Glomerular endothelial cell (primary cell): ENCODE measurements at places on chromosomes 12 and 14. TPM values are rescaled to one million over a fixed set of nuclear protein-coding genes. Genes with fewer than 3 reads are reported as not detected.

Gene OLR1
- total RNA-seq: 0.64 TPM in 1 of 2 replicates, not detected in the other

Gene BATF
- total RNA-seq: not detected in 2 replicates

Gene BBOF1
- 0.92 and 2.2 TPM in 2 replicates for total RNA-seq

Gene CAPRIN2
- total RNA-seq: 20.6 and 22.9 TPM in 2 replicates

Gene MIP
- total RNA-seq: 0.15 TPM in 1 of 2 replicates, not detected in the other

Gene CLEC4C
- not detected in 2 replicates for total RNA-seq

Gene SLC6A13
- not detected in 2 replicates for total RNA-seq

Gene GLI1
- total RNA-seq: 0.12 and 0.19 TPM in 2 replicates

Gene C12orf50
- total RNA-seq: 0.12 TPM in 1 of 2 replicates, not detected in the other

Gene FAM161B
- 4.3 and 4.8 TPM in 2 replicates for total RNA-seq

Gene PRH2
- total RNA-seq: not detected in 2 replicates

Gene BEGAIN
- 0.05 TPM in 1 of 2 replicates, not detected in the other for total RNA-seq

Gene MMP19
- 0.99 and 5.6 TPM in 2 replicates for total RNA-seq

Gene PTCSC3
- not detected in 2 replicates for total RNA-seq

Gene SDSL
- 4.3 and 7.8 TPM in 2 replicates for total RNA-seq

Gene ANKS1B
- total RNA-seq: not detected in 2 replicates

Gene SLC39A5
- not detected in 2 replicates for total RNA-seq

Gene SIX4
- 4.8 and 6.4 TPM in 2 replicates for total RNA-seq

Gene IFI27
- total RNA-seq: 142 and 820 TPM in 2 replicates

Gene LAG3
- total RNA-seq: not detected in 2 replicates

Gene EVL
- total RNA-seq: 37.3 and 45.7 TPM in 2 replicates

Gene ACOT4
- 0.29 and 1.4 TPM in 2 replicates for total RNA-seq

Gene PAPOLA
- 89.2 and 127 TPM in 2 replicates for total RNA-seq

Gene DCN
- 5.6 and 16.2 TPM in 2 replicates for total RNA-seq

Gene RNASE7
- not detected in 2 replicates for total RNA-seq

Gene KCNC2
- total RNA-seq: not detected in 2 replicates

Gene TDRD9
- total RNA-seq: 0.10 and 5.0 TPM in 2 replicates

Gene PAWR
- total RNA-seq: 28.2 and 65.0 TPM in 2 replicates

Gene MIA2
- 10.5 and 10.8 TPM in 2 replicates for total RNA-seq

Gene RTN1
- 3.7 and 6.5 TPM in 2 replicates for total RNA-seq

Gene TAS2R8
- total RNA-seq: not detected in 2 replicates

Gene CCDC177
- total RNA-seq: not detected in 2 replicates

Gene POTEM
- total RNA-seq: not detected in 2 replicates

Gene ZNF10
- total RNA-seq: 1.8 and 7.3 TPM in 2 replicates

Gene ARG2
- total RNA-seq: 7.1 and 17.0 TPM in 2 replicates

Gene KLRC2
- not detected in 2 replicates for total RNA-seq
